ENCODE measurements at places on chromosomes 1 and 21.

GRCh38 chr1:183368213-183369108 is 49.7 kb downstream of the NMNAT2 start:
- no peak for DNase-seq

DNA sequence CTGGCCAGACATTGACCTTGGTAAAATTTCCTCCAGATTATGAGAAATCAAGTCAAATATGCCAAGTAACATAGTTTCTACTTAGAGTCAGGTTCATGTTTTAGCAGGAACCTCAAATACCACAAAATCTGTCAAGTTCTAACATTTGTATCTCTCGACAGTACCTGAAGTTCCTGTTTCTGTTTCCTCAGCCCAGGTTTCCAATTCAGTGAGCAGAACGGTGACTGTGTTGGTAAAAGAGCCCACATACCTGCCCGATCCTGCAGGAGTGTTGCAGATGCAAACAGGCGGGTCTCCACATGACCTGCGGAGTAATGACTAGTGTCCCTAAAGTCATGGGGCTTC is 57.9 kb upstream of the LGALS8 start:
- DNase-seq = no peak

DNA sequence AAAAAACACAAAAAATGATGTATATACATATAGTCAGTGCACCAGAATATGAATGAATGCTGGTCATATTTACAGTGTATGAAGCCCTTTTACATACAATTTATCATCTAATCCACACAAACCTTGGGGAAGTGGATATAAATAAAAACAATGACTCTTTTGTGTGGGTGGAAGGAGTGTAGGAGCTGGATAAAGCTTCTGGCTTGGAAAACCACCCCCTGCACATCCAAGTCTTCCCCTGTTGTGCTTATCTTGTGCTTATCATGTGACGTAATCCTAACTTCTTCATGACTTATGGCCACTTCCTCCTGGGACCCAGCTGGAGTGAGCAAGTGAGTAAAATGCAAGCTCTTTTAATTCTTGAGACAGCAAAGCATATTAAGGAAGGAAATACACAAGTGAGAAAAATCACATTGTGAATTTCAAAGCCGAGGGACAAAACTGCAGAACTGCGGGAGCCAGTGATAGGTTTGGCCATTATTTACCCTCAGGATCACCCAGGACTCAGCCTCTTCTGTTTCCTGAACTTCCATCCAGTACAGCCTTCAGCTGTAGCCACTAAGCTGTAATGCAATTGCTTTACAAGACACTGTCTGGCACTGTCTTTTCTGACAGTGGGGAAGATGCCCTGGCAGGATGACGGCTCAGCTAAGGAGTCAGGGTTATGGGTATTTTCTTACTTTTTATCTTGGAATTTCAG is 104.0 kb upstream of the PPM1J start:
- no peak for DNase-seq

- no peak for DNase-seq
These were observed 72.4 kb downstream of the KCNJ15 start for GRCh38 chr21:38329162-38329561.

DNA sequence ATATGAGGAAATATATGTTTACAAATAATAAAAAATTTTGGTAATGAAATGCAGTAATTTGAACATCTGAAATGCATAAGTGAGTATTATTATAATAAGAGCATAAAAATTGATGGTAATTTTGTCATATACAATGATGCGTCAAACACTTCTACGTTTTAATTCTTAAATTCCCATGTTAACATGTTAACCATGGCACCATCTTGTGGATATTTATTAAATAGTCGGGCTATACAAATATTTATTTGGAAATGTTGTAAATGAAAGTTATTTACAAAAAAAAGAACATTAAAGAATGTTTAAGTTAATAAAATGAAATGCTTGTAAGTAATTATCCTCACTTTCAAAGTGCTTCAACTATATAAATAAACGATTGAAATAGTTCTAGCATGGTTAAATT is 57.2 kb upstream of the C1orf185 start:
- DNase-seq = no peak

- DNase-seq = no peak
These were observed 16.8 kb upstream of the FMN2 start for GRCh38 chr1:240074908-240075307.

DNA sequence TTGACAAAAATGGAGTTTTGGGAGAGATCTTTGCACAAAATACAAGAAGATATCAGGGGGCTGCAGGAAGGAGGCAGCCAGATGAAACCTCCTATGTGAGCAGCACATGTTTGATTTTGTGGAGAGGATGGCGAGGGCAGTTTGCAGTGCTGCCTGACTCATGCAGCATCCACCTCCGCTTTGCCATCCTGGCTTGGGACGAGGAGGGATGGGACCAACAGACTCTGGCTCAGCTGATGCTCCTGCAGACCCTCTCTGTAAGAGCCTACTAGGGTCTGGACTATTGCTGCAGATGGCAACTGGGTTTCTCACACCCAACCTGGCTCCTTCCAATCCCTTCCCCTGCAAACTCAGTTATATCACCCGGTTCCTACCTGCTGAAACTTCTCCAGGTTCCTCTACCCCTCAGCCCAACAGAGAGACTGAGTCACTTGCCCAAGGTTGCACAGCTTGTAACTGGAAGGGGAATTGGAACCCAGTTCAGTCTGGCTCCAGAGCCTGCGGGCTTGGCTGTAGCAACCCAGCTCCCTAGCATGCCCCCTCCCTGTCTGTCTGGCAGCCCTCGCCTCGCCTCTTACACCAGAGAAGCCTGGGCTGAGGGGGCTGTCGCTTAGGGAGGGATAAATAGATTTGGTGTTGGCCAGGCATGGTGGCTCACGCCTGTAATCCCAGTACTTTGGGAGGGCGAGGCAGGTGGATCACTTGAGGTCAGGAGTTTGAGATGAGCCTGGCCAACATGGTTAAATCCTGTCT is 205.8 kb downstream of the PTPRU start:
- DNase-seq = no peak

DNA sequence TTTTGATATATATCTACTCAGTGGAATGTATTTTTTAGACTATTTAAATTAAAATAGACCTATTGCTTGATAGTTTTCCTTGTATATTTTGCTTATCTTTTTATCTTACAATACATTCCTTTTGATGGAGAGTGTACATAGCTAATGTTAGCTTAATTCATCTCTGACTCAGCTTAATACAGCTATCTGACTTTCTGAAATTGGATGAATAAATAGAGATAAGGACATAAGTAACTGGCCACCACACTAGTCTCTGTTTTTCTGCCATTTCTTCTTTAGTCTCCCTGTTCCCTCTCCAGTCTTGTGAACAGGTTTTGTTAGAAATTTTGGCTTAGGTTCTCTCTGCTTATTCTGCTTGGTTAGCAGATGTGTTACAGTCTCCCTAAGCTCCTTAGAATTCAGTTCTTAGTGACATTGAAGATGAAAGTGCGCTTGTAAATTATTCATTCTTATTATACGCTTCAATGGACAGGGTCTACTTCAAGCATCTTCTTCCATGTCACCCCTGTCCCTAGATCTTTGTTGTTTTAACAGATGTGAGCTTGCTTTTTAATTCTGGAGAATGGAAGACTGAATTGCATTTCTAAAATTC is 59.6 kb downstream of the XPR1 start:
- DNase-seq = no peak

- no peak for DNase-seq
These were observed 58.5 kb downstream of the BEND5 start for GRCh38 chr1:48718116-48718630.

DNA sequence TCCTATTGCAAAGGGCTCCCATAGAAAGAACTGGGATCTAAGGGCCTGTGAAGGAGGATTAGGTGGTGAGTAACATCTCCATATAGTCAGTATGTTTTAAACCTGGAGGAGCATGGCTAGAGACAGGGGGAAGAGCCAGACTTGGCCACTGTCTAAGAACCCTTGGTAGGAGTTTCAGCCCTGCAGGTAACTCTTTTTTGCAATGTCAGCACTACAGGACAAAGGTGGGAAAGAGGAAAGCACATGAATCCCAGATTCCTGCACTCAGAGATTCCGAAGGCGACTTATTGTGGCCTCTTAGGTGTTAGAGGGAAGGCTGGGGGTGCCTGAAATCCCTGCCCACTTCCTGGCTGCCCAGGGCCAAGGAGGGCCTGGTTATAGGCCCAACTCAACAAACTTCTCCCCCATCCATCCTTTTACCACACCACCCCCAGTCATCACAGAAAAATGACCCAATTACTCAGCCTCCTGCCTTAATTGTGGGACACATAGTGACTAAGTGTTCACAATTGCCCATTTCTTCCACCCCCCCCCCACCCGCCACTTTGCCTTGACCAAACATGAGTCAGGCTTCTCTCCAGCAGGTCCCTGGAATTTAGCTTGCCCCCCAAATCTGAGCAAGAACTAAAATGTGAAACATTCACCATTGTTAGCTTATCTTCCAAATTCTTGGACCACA is 1.9 kb upstream of the NTNG1 start:
- no peak for DNase-seq

DNA sequence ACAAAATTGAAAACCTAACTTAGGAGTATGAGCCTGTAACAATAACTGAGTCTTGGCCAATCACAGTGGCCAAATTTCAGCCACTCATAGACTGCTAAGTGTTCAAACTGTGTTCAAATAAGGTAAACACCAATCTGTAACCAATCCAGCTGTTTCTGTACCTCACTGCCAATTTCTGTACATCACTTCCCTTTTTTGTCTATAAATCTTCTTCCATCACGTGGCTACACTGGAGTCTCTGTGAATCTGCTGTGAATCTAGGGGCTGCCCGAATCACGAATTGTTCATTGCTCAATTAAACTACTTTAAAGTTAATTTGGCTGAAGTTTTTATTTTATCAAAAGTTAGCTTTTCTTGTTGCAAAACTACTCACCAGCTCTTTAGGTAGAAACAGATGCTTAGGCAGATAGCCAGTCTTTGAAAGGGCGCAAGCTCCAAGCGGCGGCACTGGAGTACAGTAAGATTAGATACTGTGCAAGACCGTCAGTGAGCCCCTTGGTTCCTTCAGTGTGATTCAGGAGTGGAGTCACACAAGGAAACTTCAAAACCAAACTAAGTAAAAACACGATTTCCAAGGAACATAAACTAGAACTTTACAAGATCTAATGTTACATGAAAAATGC is 43.2 kb upstream of the ADGRL2 start:
- no peak for DNase-seq

DNA sequence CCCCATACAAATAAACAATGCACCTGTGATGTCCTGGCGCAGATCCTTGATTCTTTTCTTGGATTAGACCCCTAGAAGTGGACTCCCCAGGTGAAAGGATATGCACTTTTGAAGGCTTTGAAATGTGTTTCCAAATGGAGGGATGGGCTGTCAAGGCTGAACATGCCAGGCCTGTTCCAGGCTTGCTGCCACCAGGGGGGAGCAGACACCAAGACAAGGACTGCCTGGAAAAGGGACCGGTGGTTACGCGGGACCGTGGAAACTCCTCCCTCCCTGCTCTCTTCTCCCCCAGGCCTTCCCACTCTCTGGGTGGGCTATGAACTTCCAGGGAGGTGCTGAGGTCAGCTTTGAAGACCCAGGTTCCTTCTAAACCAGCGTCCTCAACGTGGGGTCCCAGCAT is 12.7 kb downstream of the C1QB start:
- DNase-seq = no peak

GRCh38 chr1:23111600-23112535 is 56.8 kb downstream of the LUZP1 start:
- DNase-seq = no peak

GRCh38 chr1:999725-1000356 is at the start of gene HES4:
HES4 (minus strand) TSS chr1:1000097; CDS start chr1:999973, 124 bp downstream.
- DNase-seq = peak; percentile 51

GRCh38 chr1:30744060-30744756 is 13.4 kb downstream of the LAPTM5 start:
- DNase-seq = peak; percentile 42

- no peak for DNase-seq
These were observed 18.0 kb upstream of the SPRR2G start for GRCh38 chr1:153168686-153169085.
